ENCODE measurements at places on chromosomes 11 and 22.

GRCh38 chr11:88178191-88178590 lies 2.9 kb upstream of the RAB38 start:
- DNase-seq: no peak

DNA sequence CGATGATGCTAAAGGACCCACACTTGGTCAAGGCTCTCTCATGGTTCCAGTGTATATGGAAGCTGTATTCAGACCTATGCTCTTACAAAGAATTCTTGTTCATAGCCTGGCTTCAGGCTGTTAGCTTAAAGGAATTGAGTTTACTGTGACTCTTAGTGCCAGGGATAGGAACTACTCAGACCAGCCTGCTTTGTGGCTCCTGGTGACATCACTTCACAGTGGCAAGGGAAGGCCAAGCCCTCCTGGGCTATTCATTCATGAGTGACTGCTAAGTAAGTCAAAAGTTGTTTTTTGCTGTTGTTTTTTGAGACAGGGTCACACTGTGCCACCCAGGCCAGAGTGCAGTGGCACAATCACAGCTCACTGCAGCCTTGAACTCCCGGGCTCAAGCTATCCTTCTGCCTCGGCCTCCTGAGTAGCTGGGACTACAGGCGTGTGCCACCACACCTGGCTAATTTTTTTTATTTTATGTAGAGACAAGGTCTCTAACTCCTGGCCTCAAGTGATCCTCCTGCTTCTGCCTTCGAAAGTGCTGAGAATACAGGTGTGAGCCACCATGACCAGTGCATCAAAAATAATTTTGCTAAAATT lies 9.6 kb downstream of the ART5 start:
- DNase-seq: no peak

DNA sequence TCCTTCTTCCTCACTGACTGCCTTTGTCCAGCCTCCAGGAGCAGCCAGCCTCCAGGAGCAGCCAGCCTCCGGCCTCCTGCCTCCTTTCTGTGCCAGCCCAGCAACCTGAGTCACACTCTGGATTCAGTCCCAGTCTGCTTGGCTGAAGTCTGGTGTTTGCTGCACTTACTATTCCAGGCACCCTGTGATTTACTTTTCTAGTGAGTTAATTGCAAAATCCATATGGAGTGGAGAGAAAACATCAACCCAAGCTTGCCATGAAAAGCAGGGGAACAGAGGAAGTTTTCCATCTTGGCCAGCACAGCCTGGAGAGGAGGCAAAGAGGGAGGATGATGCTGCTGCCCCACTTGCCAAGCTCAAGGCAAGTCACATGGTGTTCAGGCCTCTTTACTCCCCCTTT lies 400.5 kb downstream of the TENM4 start:
- no peak for DNase-seq

GRCh38 chr11:2994336-2994730 lies 2.2 kb upstream of the NAP1L4 start:
- DNase-seq: no peak

DNA sequence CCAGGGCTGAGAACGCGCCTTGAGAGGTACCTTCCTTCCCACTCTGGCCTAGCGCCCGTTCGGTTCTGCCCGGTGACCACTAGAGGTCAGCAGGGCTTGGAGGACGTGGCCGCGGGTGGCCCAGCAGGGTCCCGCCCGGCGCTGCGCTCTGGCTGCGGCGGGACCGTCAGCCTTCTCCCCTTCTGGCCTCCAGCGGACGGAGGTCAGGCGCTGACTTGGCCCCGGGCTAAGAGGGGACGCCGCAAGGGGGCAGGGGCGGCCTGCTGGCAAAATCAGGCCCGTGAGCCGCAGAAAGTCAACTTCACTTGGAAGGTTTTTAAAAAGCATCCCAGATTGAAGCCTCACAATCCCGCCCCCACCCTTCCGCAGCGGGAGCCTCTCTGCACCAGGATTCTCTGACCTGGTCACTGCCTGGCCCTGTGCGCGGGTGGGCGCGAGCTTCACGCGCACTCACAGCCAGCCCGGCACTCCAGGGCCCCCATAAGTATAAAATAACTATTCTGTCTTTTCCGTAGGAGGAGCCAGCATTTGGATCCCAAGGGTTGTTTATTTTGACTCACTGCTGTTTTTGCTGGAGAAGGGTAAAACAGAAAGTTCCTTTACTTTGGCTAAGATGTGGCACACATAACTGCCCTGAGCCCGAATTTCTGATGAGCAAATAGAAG lies 23.2 kb upstream of the ZBTB16 start:
- DNase-seq: peak; percentile 26

DNA sequence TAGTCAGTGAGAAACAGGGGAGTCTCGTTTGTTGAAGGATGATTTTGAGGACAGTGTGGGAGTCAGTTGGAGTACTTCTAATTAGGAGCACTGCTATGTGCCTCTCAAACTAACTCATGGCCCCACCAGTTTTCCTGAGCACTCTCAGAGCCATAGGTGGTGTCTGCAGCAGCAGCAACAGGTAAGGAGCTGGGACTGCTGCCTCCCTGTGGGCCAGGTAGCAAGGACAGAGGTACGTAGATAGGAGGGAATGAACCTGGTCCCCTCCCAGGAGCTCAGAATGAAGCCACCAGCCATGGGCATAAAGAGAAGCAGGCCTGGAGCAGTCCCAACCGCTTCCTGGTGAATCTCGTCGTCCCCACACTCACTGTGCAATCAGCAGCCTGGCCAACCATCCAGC lies 183.4 kb downstream of the BUD13 start:
- no peak for DNase-seq

- no peak for DNase-seq
Measured at GRCh38 chr11:77636731-77637344, 756 bp downstream of the CLNS1A start.

GRCh38 chr11:86171627-86172026 lies 72.9 kb upstream of the EED start:
- DNase-seq: no peak

GRCh38 chr11:126146454-126147192 lies 64.8 kb downstream of the RPUSD4 start:
- DNase-seq: no peak

GRCh38 chr11:110029714-110030113 lies 63.5 kb upstream of the ZC3H12C start:
- DNase-seq: no peak

DNA sequence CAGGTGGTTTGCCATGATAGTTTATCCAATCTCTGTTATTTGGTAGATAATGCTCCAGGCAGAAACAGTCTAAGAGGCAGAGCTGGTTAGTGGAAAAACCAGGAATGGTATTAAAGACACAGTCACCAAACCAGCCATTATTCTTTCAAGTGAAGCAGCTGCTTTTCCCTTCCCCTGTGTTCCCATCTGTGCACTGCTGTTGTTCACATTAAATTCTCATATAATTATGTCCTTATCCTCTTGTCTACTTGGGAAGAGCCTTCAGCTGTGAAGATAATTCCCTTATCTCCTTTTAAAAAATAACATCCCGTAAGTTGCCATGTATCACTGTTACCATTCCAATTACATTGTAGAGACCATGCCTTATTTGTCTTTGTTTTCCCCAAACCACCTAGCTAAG lies 5.2 kb upstream of the TBCEL start:
- no peak for DNase-seq

- no peak for DNase-seq
Measured at GRCh38 chr11:32451808-32452207, 16.5 kb upstream of the WT1 start.

- no peak for DNase-seq
Measured at GRCh38 chr11:65826984-65827735, 6.6 kb upstream of the SNX32 start.

Measured in stimulated activated CD8-positive, alpha-beta memory T cell treated with anti-CD3 and anti-CD28 coated beads, Interleukin-7, amount 100 ng/mL, for 48 hours (primary cell).